Renal cortical epithelial cell (primary cell): ENCODE measurements at places on chromosomes 13 and 19.
A peak's percentile ranks its signal among the peaks of the same experiment; 100 is the strongest.

- no peak for DNase-seq
These were observed 62.8 kb downstream of the WDFY2 start for GRCh38 chr13:51647067-51647466.

GRCh38 chr19:43439032-43439708 is 24.5 kb downstream of the TEX101 start:
- DNase-seq = peak; percentile 61

DNA sequence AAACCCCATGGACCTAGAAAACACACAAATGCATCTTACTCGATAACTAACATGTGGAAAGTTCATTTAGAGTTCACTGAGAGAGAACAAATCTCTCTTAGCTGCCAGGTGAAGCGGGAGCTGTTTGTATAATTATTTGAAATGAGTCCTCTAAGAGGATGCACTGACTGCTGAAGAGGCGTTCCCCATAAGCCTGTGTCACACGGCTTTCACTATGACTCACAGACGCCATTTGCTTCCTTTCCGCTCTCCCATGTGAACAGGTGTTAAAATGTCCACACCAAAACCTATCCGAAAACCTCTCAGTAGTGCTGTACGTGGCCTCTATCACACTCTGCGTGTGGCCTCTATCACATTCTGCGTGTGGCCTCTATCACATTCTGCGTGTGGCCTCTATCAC is 101.8 kb downstream of the SOX1 start:
- DNase-seq = no peak

GRCh38 chr13:40206241-40207000 is 460.0 kb downstream of the FOXO1 start:
- peak; percentile 76 for DNase-seq

DNA sequence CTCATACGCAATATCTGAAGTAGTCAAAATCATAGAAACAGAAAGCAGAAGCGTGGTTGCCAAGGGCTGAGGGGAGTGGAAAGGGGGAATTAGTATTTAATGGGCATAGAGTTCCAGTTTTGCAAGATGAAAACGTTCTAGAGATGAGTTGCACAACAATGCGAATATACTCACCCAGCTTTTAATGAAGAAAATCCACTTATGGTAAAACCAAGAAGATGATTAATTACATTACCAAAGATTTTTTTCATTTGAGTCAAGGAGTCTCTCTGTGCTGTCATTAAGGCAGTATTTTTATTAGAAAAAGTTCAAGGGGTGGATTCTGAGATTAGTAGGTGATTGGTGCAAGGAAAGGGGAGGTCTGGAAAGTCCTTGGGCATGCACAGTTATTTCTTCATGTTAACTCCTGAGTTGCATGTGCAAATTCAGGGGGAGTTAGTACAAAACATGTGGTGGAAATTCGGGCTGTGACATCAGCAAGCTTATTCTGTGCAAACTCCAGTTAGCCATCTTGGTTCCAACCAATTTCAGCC is 6.9 kb upstream of the CBY2 start:
- no peak for DNase-seq

- DNase-seq = peak; percentile 84
These were observed 98.7 kb downstream of the STARD13 start for GRCh38 chr13:33186861-33187291.

- DNase-seq = no peak
These were observed 3.0 kb downstream of the SLC15A1 start for GRCh38 chr13:98749501-98749900.

- no peak for DNase-seq
These were observed 43.7 kb downstream of the ZNF557 start for GRCh38 chr19:7113233-7113632.

DNA sequence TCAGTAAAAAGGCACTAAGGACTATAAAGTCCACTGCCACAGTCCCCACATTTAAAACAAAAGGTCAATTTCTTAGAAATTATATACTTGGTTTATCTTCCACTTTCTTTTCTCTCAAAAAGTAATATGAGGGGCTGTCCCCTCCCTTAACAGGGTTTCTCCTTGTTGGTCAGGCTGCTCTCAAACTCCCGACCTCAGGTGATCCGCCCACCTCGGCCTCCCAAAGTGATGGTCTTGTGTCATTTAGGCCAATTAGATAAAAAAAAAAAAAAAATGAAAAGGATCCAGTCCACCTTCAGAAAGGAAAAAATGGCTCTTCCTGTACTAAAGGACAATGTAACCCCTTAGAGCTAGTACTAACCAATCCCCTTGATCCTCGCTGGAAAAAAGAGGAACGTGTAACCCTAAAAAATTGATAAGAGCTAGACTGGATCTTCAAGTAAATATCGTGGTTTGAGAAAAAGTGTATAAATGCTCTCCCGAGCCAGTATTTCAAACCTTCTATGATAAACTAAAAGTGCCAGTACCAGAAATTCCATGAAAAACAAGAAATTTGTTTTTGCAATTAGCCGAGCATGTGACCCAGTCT is 9.0 kb upstream of the CD70 start:
- DNase-seq = no peak

DNA sequence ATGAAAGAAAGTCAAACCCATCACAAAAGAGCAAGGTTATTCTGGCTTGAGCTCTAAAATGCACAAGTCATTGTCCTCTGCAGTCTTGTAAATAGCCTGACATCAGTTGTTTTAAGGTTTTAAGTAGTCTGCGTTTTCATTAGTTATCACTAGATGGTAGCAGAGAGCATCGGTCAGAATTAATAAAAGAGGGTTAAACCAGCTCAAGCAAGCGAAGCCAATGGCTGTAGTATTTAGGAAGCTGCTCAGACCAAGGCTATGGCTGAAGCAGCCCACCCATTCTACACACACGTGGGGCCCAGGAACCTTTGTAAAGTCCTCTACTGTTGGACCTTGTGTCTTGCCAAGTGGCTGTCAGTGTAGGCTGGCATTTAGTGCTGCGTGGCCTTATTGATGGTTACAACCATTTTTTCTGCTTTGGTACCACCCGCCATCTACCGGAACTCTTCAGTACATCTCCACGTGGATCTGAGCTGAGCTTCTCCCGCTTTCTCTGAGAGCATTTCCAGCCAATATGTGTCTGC is 13.3 kb upstream of the ZNF57 start:
- DNase-seq = peak; percentile 77
